NB4 (cell line): ENCODE measurements at places on chromosomes 1 and 21.
A peak's percentile ranks its signal among the peaks of the same experiment; 100 is the strongest.

GRCh38 chr21:27813750-27814149 lies 846.9 kb upstream of the ADAMTS5 start:
- no peak for DNase-seq

GRCh38 chr1:245692318-245692717 lies 537.5 kb downstream of the KIF26B start:
- DNase-seq = no peak

DNA sequence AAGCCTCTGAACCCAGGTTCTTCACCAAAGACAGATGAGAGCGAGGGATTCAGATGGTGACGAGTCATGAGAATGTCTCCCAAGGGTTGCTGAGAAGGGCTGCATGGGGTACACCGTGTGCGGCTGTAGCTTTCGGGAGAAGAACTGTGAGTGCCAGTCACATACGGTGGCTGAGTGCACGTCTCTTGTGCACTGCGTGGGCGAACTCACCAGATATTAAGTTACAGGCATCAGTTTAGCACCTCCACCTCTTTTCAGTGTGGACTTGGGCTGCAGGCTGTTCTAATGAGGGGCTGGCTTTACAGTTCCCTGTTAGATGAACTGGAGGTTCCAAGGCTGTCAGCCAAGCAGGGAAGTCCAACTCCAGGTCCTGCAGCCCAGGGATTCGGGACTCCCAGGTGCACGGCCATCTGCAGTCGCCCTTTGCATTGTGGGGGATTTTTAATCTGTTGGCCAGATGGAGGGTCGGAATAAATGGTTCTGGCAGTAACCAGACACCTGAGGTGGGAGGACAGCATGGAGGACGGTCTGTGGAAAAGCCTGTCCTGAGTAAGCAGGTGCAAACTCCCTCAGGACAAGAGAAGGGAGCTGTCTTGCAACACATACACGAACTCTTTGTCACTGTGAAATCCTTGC lies 26.5 kb upstream of the AVPR1B start:
- DNase-seq = no peak

DNA sequence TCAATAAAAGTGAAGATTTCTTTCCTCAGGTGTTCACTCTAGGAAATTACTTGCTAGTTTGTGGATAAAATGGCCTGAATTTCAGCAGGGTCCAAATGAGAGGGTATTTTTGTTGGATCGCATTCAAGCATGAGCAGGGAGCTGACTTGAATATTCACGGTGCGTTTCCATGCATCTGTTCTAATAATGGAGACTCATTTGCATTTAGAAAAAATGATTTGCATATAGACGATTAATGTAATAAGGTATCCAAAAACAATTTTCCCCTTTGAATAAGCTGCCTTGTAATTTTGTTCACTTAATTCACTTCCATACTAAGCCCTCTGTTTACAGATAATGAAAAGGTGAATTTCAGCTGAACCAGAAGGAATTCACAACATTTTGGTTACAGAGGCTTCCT lies 130.9 kb upstream of the AJAP1 start:
- DNase-seq = no peak

DNA sequence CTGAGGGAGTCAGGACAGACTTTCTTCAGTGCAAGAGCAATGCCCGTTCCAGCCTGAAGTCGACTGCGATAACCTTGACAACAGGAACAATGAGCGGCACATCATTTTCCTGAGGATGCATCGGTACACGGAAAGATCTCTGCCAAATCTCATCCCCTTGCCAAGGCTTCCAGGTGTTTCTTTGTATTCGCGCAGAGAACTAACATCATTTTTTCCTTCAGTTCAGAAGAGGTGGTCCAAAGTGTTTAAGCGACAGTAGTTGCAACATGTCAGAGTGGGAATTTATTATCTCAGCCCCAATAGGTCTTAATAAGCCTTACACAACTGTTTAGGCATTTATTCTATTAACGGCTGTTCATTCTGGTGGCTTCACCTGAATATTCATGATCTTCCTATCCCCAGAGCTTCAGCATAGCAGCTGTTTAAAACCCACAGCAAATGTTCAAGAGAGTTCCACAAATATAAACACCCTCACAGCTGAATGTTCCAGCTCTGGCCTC lies 129.7 kb upstream of the NFIA start:
- no peak for DNase-seq

DNA sequence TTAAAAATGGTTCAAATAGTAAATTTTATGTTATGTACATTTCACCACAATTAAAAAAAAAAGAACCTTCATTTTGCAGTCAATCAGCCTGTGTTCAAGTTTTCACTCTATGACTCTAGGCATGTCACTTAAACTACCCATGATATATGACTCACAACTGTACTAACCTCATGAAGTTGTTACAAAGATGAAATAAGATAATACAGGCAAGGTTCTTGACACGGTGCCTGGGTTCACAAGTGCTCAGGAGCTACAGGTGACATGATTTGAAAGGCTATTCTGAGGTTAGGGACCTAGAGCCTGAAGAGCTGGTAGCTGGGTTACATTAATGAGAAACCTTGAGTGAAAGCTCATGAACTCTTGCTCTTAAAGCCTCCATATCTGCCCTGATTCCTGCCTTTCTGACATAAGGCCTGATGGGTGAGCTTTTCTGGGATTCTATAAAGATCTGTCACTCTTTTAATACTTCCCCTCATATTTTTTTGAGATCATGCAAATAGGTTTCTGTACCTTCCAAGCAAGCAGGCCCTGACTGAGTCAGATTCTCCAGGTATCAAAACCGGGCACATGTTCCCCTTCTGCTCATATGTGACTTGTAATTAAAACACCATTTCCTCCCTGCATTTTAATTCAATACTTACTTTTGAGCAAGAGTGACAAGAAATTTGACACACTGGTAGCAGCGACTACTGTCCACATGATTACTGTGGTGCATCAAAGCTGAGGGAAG lies 34.0 kb downstream of the PCSK9 start:
- no peak for DNase-seq

DNA sequence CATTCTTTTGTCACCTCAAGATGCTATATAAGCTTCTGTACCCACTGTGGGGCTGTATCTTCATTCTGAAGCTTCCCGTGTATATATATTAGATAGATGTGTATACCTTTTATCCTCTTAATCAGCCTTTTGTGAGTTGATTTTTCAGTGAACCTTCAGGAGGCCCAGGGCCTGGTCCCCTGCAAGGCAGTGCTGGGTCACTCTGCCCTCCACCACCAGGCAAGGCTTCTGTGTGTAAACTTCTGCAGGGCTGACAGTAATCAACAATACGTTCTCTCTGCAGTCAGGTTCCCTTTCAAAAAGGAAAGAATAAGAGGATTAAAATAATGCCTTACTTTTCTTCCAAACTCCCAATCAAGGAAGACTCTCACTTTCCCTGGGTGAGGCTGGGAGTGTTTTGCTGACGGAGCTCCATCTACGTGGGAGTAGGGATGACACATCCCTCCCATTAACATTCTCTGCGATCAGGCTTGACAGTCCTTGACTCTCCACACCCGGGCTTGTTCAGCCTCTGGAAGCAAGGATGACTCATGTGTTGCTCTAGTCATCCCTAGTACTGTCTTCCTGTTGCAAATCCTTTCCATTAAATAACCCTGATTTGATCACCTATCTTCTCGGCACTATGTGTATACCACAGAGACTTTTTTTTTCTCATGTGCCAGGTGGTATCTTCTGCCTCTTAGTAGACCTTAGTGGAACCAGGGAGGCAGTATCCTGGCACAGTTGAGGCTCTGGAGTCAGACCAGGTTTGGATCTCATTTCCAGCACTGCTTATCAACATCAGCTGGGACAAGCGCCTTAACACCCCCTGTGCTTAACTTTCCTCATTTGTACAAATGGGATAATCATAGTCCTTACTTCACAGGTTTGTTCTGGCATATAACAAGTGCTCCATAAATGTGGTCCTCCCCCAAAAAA lies 70.3 kb upstream of the KCNK1 start:
- DNase-seq = peak; percentile 2

DNA sequence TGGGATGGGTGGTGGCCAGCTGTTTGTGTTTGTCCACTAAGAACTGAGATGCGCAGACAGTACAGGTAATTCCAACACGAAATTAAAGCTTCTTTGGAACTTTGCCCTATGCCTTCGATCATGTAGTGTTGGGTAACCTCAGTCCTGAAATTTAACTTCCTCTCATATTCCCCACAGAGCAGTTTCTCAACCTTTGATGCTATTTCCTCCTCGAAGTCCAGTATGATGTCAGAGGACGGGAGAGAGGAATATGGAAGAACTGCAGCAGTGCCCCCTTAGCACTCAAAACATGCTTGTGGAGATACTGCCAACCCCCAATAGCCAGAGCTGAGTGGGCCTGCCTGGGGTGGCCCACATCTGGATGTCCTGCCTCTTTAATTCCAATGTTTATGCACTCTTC lies 3.6 kb downstream of the LPAR3 start:
- peak; percentile 45 for DNase-seq

GRCh38 chr1:77538956-77539518 lies 143.4 kb downstream of the ZZZ3 start:
- DNase-seq = no peak

DNA sequence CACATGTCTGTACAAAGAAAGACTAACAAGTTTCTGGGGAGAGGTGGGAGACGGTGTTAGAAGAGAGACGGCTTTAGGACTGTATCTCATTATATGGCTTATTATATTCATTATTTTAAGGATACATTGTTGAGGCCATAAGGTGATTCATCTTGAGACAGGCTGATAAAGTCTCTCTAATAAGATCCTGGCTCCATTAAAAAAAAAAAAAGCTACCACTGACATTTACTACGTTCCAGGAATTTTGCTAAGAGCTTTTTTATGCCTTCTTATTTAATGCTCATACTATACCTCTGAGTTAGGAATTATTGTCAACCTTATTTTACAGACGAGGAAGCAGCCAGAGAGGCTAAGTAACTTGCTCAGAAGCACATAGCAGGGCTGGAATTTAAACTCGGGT lies 173.7 kb downstream of the GABPA start:
- DNase-seq = no peak

DNA sequence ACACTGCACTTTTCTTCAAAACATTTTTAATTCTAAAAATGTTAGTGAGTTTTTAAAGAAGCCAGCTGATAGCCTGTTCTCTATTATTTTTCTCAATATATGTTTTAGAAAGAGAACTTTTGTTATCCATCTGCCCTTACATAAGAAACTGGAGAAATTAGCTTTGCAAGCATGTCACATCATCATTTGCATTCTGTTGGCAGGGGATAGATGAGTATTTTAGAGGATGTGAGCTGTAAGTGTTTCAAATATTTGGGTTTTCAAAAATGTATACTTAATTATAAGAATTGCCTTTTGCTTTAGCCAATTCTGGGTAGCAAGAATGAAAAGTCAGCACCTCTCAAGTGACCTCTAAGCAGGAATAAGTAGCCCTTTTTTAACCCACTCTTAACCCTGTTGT lies 7.4 kb downstream of the NFIA start:
- no peak for DNase-seq

GRCh38 chr1:53220962-53221286 lies 490 bp upstream of the CZIB start:
- DNase-seq = no peak

- peak; percentile 49 for DNase-seq
Observed at GRCh38 chr1:226425431-226426031, 17.6 kb upstream of the PARP1 start.

GRCh38 chr1:79472067-79472656 lies 465.6 kb upstream of the ADGRL4 start:
- DNase-seq = no peak

- DNase-seq = no peak
Observed at GRCh38 chr1:221611656-221612046, 130.2 kb downstream of the DUSP10 start.

DNA sequence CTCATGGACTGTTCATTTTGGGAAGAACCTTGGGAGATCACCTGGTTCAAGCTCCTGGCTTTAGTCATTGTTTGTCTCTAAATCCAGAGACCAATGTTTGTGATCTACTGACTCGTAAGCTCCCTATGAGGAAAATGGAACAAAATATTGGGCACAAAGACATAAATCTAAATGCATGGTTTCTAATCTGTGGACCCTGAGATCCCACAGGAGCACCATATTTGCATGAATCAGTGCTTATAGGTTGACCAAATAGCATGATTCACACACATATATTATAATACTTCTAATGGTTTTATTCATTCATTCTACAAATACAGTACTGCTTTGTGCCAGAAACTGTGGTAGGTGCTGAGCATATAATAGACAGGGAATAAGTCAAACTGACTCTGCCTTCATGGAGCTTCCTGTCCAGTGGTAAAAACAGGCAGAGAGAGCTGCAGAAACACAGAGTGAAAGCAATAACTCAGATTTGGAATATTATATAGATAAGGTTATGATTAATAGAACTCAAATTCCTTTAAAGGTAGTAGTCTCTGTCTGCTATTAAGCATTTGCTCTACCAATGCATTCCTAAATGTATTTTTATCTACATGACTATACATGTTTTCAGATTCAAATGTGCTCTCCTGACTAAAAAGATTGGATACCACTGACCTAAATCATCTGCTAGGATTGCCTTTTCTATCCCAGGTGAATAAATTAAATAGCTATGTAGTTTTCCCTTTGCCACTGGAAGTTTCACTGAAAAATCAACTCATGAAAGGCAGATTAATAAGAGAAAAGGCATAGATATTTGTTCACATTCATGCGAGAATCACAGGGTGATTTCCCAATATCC lies 198.6 kb upstream of the CAMK1G start:
- no peak for DNase-seq

DNA sequence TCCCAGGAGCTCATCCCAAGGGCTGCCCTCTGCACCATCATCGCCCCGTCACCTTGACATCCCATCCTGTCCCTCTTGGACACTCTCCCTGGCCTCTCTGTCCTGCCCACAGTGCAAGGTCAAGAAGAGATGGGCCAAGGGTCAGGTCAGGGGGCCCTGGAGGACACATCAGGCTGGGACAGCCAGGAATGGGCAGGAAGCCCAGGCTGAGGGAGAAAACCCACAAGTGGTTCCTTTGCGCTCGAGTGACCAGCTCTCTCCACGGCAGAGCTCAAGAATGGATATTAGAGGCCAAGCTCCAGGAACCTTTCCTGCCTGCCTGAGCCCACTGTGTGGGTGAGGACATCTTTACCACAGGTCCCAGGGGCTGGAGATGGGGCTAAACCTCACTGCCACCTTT lies 41.0 kb downstream of the KCNN3 start:
- DNase-seq = no peak

DNA sequence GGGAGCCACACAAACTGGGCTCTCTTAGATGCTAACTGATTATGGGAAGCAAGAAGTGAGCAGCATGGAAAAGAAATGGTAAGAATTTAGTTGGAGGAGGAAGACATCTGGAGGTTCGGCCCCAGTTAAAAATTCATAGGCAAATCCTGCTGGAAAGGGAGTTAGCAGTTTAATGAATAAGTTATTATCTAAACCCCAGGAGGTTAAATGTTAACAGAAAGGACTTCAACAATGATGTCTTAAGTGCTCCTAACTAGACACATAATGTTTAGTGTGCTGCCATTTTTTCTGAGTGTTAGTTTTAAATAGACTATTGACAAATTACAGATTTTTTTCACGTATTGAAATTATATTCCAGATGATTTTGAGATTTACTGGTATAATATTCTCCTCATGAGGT lies 1265.3 kb upstream of the ADGRL2 start:
- DNase-seq = no peak

DNA sequence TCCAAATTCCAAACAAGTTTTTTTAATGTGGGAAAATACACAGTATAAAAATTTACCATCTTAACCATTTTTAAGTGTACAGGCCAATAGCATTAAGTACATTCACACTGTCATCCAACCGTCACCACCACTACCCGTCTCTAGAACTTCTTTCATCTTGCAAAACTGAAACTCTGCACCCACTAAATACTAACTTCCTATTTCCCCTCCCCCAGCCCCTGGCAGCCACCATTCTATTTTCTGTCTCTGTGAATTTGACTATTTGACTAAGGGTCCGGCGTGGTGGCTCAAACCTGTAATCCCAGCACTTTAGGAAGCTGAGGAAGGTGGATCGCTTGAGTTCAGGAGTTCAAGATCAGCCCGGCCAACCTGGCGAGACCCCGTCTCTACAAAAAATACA lies 36.1 kb downstream of the CLSTN1 start:
- DNase-seq = peak; percentile 64
